Fibroblast of skin of back (primary cell): ENCODE measurements at places on chromosomes 5 and 9.

- peak; percentile 20 for DNase-seq
Observed at GRCh38 chr5:74056789-74057164, 430.8 kb downstream of the ARHGEF28 start.

DNA sequence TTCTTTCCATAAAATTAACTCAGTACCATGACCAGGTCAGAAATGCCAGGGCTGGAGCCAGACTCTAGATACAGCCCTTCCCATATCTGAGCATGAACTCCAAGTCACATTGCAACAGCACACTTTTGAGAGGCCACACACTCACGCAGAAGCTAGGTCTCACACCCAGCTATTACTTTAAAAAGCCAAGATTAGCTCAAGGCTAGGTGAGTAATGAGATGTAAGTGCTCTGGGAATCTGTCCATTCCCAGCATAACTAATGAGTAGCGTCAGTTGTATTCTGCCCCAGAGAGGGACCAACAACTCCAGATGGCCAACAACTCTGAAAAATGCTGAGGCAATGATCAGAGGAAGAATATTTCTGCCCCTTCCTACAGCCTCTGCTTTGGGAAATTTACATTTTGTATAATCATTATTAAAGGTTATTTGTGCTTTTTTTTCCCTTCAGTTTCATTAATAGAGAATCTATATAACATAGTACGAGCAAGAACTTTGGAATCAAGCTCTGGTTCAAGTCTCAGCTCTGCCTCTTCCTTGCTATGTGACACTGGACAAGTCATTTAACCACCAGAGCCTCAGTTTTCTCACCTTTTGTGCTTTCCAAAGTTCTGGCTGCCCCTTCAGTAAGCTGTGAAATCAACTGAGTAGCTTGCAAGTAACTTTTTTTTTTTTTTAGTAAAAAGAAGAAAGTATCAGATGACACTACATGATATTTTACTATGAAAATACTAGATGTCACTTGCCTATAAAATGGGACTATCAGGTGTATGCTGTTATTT is 118.3 kb downstream of the NR6A1 start:
- peak; percentile 80 for DNase-seq

DNA sequence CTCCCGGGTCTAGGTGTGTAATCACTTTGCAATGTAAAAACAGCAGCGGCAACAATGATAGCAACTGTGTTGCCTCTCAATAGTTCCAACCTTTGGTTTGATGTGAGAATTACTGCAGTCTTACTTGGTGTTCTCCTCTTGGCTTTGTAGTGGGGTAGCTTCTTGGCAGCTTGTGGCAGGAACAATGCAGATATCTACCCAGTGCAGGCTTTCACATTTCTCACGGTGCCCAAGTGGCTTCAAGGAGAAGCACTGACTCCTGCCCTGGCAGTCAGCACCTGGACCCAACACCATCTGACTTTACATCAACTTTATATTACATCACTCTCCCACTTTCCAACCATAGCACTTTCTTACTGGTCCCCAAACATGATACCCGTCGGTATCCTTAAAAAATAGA is 28.4 kb upstream of the TIFAB start:
- no peak for DNase-seq

DNA sequence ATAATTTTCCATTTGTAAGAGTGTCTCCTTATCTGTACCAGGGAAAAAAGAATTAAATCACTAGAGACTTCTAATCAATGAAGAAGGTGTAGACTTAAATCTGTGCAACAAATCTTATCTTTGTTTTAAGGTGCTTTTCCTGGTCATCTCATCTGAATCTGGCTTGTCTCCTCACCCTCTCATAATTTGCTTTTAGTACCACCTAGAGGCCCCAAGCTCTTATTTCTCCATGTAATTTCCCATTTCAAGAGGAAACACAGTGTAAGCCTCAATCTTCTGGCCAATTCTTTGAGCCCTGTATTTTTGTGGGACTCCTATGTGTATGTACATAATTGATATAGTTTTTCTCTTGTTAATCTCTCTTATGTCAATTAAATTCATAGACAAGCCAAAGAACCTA is 1975.3 kb upstream of the CDH6 start:
- no peak for DNase-seq

- peak; percentile 42 for DNase-seq
Observed at GRCh38 chr9:29691758-29692407, 2118.6 kb upstream of the C9orf72 start.

GRCh38 chr5:160640406-160640805 is 211.6 kb downstream of the ATP10B start:
- DNase-seq: no peak

DNA sequence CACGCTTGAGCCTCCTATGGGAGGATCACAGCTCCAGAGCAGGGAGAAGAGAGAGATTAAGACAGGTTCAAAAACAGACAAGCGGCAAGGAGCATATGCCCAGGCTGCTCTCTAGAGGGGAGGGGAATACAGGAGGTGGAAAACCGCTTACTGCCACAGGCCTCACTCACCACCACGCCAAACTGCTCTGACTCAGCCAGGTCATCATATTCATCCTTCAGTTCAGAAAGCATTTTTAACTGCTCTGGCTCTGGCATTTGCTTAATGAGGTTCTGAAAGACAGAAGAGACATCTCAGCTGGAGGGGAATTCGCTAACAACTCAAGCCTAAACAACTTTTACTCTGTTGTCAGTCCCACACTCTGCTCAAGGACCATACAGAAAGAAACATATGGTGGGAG is 40.1 kb downstream of the PCDHGC5 start:
- peak; percentile 27 for DNase-seq

DNA sequence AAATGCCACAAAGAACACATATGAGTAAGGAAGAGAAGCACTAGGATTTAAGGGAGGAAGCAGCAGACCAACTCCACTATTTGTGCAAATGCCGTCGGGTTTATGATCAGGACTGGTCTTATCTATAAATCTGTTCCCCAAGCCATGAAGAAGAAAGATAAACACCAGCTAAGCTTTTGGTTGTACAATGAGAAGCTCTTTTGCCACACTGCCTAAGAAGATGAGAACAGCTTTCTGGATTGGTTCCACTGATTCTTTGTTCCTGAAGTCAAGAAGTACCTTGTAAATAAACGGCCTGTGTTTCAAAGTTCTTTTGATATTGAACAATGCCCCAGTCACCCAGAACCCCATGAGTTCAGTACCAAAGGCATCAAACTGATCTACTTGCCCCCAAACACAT is 93.9 kb downstream of the RFX3 start:
- DNase-seq: no peak

DNA sequence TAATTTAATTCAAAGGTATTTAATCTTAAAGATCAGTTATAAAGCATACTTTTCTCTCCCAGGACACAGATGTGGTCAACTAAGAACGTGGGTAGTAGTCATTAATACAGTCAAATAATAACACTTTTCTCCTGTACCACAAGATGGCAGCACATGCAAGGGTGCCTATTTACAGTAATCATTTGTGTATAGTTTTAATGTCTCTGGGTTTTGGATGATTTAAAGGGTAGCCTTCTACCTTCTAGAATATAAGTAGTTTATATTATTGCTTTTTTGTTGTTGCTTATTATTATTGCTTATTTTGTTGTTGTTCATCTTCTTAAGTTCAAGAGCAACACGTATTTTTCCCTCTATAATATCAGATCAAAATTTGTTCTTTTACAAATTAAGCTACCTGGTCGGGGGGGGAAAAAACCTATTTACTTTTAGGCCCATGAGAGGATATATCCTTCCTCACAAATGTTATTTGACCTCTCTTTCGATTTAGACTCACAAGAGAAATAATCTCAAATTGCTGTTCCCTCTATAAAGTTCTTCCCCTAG is 59.6 kb upstream of the SLC27A6 start:
- DNase-seq: peak; percentile 62

- DNase-seq: no peak
Observed at GRCh38 chr5:142082182-142082781, 26.3 kb upstream of the NDFIP1 start.

- no peak for DNase-seq
Observed at GRCh38 chr5:171436804-171437285, 17.4 kb downstream of the FGF18 start.

DNA sequence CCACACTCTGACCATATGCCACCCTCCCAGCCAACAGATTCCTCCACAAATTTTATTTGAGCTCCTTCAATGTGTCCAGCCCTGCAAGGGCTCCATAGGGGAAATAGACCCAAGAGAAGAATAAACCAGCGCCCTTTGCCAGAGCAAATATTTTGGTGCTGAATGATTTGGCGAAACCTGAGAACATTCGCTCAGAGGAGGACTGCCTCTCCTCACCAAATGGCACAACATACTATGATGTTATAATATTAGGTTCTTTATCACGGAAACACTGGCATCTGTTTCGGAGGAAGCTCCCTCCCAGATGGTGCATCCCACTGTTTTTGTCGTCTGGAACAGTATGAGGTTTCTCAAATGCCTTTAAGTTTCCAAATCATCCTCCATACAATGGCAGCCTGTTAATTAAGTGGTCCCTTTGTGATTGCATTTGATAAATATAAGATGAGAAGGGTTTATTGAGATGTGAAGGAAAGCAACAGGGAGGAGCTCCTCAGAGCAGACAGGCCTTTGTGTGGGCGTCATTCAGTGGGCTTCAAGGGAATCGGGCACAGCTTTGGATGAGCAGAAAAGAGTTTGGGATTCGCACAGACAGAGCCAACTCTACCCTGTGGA is 139.1 kb upstream of the ADRA1B start:
- no peak for DNase-seq

- peak; percentile 44 for DNase-seq
Observed at GRCh38 chr5:170809551-170809950, 26.0 kb downstream of the GABRP start.
